ENCODE measurements at places on chromosomes 13 and 19. TPM values are rescaled to one million over a fixed set of nuclear protein-coding genes. Genes with fewer than 3 reads are reported as not detected.

KLK4 gene
- total RNA-seq = not detected

GRCh38 chr13:63541336-63541735 is 2125.7 kb upstream of the PCDH20 start:
- DNase-seq = no peak

PCDH9 gene
- 0.76 TPM for total RNA-seq

- DNase-seq = peak; percentile 43
Observed at GRCh38 chr19:46073268-46073922, 32.6 kb upstream of the IGFL4 start.

GRCh38 chr13:91181892-91182291 is 165.6 kb upstream of the MIR17HG start:
- no peak for DNase-seq

MISP3 gene
- total RNA-seq = 1.3 TPM

GRCh38 chr19:35213663-35214632 is 14.6 kb downstream of the FAM187B start:
- DNase-seq = peak; percentile 69

DNA sequence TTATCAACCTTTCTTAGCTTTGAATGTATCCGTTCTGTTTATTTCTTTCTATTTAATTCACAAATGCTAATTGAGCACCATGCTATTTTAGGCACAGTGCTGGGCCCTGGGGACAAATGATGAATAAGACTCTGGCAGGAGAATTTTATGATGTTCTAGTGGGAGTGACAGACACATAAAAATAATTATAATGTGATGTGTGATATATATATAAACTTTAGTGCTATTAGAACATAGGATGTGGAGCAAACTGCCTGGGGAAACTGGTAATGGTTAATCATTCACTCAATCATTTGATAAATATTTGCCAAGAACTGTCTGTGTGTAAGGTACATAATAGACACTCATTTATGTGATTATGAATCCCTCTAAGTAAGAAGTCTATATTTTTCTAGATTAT is 50.7 kb upstream of the FRY start:
- no peak for DNase-seq

COL4A1 gene
- total RNA-seq = 549 TPM

ZNF69 gene
- total RNA-seq = 8.3 TPM

- DNase-seq = no peak
Observed at GRCh38 chr13:103671547-103671946, 605.3 kb upstream of the SLC10A2 start.

MCF2L gene
- not detected for total RNA-seq

DNA sequence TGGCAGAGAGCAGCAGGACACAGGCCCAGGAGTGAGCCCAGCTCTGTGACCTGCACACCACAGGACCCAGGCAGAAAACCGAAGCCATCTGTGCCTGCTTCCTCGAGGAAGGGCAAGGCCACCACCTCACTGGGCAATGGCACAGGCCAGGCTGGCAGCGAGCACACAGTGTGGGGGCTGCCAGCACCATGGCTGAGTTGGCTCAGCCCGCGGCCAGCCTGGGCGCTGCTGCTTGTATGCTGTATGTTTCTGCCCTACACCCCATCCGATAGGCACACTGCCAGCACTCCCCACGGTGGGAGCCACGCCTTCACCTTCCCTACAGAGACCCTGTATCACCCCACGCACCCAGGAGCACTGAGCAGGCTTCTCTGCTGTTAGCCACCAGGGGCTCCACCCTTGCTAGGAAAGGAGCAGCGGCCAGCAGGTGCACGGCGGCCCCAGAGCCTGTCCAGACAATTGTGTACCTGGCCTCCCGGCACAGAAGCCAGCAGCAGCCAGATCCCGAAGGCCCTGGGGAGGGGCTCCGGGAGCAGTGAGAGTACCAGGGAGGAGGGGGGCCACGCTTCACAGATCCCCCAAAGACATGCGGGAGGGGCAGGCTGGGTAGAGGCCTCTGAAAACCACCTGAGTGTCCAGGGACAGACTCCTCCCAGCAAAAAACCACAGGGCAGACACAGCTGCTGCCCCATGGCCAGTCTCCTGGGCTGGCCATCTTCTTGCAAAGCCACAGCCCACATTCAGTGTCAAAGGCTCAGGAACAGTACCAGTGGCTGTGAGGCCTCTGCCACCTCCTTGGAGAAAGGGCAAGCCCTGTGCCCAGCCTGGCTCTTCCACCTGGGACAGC is 56.1 kb downstream of the MLLT1 start:
- DNase-seq = no peak

GRCh38 chr19:2239173-2239572 is 2.5 kb downstream of the SF3A2 start:
- peak; percentile 19 for DNase-seq

- DNase-seq = no peak
Observed at GRCh38 chr13:77001963-77002587, 10.2 kb downstream of the CLN5 start.

DNA sequence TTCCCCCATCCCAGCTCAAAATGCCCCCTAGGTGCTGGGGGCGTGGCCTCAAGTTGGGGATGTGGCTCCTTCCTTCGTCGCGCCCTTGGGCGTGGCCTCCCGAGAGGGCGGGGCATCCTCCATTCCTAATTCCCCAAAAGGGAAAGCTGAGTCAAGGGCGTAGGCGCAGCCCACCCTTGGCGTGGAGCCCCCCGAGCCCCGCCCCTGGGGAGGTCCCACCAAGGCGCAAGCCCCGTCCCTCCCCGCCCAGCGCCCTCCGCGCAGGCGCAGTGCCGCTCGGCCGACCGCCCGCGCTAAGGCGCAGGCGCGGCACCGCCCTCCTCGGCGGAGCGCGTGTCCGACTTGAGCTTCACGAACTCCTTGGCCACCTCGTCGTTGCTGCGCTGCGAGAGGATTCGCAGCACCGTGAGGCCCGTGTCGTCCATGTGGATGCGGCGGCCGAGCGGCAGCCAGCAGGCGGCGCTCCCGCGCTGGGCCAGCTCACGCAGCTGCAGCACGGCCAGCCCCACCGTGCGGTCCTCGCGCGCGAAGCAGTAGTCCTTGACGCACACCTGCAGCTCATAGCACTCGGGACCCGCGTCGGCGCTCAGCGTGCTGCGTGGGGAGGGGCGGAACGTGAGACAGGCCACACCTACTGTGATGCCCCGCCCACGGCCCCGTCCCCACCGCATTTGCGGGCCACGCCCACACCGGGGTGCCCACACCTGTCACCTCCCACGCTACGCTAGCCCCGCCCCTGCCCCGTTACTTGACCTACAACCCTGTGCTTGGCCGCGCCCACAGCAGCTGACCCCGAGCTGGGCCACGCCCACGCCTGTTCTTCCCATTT is 50.5 kb downstream of the COLGALT1 start:
- DNase-seq = peak; percentile 81

TUBA3C gene
- not detected for total RNA-seq

GRCh38 chr13:98201984-98202383 is 24.9 kb upstream of the RNF113B start:
- no peak for DNase-seq

- DNase-seq = peak; percentile 78
Observed at GRCh38 chr19:53102756-53103233, 427 bp downstream of the ZNF160 start.

RGL3 gene
- total RNA-seq = 5.9 TPM

DNA sequence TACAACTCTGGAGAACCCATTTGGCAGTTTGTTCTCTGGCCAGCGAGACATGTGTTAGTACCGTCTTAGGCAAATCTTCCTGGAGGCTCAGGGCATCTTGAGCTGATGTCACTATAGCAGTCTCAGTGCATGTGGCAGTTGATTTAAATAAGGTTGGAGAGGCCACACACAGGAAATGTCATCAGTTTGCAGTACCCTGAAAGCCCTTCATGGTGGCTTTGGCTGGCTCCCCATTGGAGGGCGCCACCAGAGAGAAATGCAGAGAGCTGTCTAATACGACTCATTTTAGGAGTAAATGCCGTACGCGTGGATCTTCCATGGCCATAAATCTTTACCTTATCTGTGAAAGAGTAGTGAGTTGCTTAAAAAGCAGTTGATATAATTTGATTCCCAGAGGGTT is 163.1 kb downstream of the STK24 start:
- no peak for DNase-seq

ZNF846 gene
- 7.1 TPM for total RNA-seq

PTGIR gene
- 21.1 TPM for total RNA-seq

- peak; percentile 59 for DNase-seq
Observed at GRCh38 chr13:51330791-51331190, 8.7 kb upstream of the SERPINE3 start.

GRCh38 chr13:44347301-44347700 is 26.3 kb upstream of the SERP2 start:
- peak; percentile 32 for DNase-seq

DNA sequence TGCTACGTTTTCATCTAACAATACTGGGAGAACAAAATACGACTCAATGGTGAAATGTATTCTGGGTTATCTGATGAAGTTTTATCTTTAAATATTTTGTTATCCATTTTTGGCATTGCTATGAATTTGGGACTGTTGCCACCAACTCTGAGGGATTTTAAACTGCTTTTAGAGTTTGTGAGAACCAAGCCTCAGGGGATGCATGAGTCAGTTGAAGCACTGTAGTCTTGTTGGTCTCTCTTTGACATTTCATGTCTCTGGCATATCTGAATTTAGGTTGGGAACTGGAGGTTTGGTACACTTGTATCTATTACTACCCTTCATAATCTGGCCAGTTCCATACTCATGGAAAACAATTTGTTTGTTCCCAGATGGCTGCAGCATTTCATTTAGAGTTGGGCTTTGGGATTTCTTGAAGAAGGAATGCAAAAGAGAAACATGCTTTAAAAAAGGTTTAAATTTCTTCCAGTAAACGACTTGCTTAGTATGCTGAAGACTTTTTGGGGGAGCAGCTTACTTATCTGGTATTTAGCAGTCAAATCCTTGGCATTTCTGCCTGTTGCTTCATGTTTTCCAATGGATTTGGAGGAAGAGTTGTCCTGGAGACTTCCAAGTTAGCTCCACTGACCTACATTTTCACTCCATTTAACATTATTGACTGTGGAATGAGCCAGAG is 28.9 kb downstream of the ARHGEF7 start:
- DNase-seq = peak; percentile 38

DNA sequence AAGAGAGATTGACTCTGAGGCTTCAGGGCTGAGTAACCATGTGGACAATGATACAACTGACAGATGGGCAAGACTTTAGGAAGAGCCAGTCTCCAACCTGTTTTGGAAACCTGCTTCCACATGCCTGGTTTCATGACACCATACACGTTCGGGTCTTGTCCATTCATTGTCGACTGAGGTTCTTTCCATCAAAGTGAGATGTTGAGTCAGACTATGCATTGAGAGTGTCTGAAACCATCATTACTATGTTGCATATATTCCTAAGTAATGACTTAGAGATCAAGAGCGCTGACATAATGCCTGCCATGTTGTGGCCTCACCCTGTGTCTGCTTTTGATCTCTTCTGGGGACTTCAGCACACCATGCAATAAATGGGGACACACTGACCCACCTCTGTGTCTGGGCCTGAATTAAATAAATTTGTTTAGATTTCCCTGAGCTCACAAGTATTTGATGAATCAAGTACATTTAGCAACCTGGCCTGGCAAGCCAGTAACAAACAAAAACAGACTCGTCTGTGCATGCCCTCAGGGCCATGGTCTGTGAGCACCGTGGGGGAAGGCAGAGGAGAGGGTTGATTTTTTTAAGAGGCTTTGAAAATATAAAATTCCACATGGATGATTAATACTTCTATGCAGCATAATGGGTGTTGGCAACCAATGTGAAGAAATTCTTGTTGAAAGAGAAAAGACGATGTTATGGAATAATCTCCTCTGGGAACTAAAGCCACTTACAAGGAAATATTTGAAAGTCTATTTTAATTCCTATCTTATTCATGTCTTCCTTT is 49.9 kb upstream of the UBAC2 start:
- peak; percentile 88 for DNase-seq

DCT gene
- total RNA-seq = not detected

GRCh38 chr13:34241332-34241731 is 423.4 kb downstream of the RFC3 start:
- DNase-seq = peak; percentile 23

Measured in GM23248 (cell line).